ENCODE measurements at places on chromosomes 7 and 10.
A peak's percentile ranks its signal among the peaks of the same experiment; 100 is the strongest.

- DNase-seq: peak; percentile 5
These were observed 113.2 kb downstream of the KMT2E start for GRCh38 chr7:105127179-105127578.

DNA sequence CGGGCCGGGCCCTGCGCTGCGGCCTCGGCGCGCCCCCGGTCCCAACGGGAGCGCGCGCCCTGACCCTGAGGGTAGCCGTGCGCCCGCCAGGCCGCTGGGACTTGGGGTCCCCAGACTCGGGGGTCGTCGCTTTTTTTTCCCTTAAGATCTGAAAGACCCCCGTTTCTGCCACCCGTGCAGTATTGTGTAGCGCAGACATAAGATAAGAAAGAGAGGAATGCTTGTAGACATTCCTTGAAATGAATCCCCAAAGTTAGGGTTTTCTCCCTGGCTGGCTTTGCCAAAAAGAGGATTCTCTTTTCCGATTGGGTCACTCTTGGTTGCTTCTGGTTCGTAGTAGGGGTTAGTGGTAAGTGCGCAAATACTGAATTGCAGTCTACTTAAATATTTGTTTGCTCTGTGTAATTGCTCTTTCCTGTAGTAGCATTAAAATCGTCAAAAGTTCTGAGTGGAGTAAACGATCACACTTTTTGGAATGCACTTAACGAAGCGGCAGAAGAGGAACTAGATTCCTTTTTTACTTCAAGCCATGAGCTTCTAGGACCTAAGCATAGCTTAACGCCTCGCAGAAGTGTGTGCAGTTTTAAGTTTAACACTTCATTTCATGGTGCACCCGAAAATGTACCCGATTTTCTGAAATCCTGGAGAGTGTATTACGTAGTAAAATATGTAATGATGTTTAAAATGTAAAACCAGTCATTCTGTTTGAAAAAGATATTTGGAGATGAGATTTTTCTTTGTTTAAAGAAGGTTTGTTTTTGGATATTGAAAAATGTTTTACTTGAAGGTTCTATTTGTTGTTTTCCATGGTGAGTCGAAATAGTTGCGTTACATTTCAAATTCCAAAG, 1.3 kb downstream of the CUL1 start:
- DNase-seq: peak; percentile 17

DNA sequence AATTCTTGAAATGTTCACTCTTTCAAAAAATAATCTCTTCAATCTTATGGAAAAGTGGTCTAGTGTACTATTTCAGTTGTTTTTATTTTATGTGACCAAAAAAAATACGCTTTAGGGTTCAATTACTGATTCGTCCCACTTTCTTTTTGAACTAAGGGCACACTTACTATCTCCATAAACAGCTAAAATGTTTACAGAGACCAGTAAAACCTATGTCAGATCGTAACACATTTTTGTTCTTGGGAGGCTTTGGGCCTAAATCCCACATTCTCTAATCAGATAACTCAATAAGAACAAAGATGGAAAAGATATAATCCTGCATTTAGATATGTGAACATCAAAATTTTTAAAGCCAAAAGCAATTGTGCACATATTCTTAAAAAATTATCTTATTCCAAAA, 29.8 kb upstream of the EPC1 start:
- DNase-seq: peak; percentile 20

- DNase-seq: no peak
These were observed 50.0 kb upstream of the CAMK1D start for GRCh38 chr10:12299222-12299965.

GRCh38 chr10:85916994-85917573, 449.5 kb downstream of the GRID1 start:
- DNase-seq: peak; percentile 23

DNA sequence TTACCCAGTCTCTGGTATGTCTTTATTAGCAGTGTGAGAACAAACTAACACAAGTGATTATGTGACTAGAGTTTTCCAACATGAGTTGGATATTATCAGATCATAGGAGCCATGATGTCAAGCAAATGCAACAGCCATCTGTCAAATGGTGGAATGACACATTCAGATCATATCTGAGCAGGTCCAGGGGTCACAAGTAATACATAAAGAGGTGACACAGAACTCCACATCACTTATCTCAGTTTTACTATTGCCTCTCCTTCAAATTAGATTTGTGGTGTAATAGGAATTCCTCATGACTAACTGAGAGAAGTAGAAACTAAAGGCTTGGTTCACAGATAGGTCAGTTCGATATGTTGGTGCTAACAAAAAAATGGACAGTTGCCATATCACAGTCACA, 12.2 kb upstream of the SAMD9L start:
- DNase-seq: no peak

DNA sequence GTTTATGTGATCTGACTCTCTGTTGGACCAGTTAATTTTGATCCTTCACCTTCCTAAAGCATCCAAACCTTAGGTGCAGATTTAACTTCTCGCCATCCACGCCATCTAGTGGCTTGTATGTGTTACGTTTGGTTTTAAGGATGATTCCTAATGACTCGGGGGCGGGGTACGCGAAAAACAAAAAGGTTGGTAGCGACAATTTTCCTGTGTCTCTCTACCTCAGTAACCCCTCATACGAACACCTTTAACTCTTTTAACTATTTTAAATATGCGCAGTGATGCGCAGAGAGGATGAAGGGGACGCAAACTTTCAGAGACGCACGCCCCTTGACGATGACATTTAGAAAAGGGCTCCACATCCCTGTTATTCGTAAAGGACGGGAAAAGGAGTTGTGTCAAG, 714 bp upstream of the KCND2 start:
- DNase-seq: peak; percentile 58

Measured in lung microvascular endothelial cell (primary cell).